ENCODE measurements at places on chromosomes 6 and 20.

- DNase-seq, result no peak
Observed at GRCh38 chr20:14264869-14265268, 72.5 kb downstream of the FLRT3 start.

DNA sequence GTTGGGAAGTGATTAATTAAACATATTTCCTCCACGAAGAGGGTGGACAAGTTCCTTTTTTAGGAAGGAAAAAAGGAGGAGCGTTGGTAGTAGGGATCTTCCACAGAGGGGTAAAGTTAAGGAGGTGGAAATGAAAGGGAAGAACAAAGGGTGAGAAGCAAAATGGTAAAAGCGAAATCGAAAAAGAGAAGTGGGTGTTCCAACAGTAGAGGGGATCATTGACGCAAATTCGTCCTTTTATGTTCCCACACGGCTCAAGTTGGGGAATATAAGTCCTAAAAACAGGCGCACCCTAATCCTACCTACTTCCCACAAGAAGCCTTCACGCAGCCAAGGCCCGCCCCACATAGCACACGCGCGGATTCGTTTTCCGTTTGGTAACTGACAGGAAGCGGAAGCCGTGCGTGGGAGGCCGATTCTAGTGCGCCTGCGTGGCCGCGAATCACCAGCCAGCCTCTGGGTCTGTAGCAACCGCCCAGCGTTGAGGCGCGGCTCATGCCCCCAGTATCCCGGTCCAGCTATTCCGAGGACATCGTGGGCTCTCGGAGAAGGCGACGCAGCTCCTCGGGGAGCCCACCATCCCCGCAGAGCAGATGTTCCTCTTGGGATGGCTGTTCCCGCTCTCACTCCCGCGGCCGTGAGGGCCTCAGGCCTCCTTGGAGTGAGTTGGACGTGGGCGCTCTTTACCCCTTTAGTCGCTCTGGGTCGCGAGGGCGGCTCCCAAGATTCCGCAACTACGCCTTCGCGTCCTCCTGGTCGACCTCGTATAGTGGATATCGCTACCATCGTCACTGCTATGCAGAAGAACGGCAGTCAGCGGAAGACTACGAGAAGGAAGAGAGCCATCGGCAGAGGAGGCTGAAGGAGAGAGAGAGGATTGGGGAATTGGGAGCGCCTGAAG lies at the start of gene NKAPL:
TSS of gene NKAPL (plus strand) at position 421 of the 901 bp plus-strand sequence. CDS start at position 496, 75 bp downstream.
- peak; percentile 69 for DNase-seq

- no peak for DNase-seq
Observed at GRCh38 chr6:168053957-168054471, 25.0 kb downstream of the FRMD1 start.

DNA sequence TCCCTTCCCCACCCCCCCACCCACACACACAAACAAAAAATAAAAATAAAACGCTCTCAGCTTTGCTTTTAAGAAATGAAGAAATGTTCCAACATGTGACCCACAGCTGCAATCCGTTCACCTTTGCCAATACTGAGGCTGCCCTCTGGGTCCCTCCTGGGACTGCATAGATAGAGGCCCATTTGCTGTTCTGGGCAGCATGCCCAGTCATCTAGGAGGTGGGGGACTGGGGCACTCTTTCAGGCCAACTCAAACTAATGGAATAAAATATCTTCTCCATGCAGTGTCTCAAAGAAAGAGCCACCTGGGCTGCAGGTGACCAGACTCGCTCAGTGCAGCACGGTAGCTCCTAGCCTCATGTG lies 79.9 kb downstream of the SLC22A3 start:
- DNase-seq, result no peak

DNA sequence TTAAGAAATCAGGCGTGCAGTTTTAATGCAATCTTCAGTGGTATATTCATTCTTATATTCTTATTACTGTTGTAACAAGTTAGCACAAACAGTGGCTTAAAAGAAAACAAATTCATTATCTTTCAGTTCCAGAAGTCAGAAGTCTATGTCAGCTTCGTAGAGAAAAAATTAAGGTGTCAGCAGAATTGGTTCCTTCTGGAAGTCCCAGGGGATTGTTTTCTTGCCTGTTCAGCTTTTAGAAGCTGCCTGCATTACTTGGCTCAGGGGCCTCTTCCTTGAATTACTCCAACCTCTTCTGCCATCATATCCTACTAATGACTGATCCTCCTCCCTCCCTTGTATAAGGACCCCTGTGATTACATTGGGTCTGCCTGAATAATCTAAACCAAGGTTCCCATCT lies 243.9 kb downstream of the ZNF217 start:
- DNase-seq, result no peak

GRCh38 chr20:60052322-60052721 lies 94.1 kb downstream of the CDH26 start:
- DNase-seq, result no peak

DNA sequence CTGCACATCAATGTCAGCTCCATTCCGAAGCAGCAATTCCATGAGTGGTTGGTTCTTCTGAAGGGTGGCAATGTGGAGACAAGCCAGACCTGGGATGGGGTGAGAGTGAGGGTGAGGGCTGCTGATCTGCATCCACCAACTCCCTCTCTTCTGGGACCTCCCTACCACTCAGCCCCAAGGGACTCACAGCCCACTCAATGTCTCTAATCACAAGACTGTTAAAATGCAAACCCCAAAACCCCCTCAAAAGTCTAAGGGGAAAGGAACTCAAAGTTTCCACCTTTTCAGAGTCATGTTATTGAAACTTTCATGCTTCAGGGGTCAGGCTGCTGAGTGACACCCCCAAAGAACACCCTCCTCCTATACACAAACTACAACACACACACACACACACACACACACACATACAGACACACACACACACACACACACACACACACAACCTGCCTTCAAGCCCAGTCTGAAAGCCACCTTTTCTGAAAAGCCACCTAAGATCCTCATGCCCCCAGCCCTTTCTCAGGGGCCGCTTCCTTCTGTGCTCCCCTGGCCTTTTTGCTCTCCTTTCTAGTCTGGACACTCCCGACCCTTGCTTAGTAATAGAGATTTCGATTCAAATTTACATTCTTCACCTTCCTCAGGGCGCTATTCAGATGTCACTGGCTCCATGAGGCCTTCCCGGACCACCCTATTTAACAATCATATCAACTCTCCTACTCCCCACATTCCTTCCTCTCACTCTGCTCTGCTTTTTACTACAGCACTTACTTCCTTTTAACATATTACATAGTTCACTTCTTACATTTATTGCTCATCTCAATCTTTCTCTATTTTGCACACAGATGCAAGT lies 3.3 kb upstream of the SLC35B2 start:
- DNase-seq, result no peak

- no peak for DNase-seq
Observed at GRCh38 chr6:156902782-156903181, 125.6 kb downstream of the ARID1B start.

GRCh38 chr6:87574237-87574804 lies 15.5 kb downstream of the RARS2 start:
- no peak for DNase-seq

DNA sequence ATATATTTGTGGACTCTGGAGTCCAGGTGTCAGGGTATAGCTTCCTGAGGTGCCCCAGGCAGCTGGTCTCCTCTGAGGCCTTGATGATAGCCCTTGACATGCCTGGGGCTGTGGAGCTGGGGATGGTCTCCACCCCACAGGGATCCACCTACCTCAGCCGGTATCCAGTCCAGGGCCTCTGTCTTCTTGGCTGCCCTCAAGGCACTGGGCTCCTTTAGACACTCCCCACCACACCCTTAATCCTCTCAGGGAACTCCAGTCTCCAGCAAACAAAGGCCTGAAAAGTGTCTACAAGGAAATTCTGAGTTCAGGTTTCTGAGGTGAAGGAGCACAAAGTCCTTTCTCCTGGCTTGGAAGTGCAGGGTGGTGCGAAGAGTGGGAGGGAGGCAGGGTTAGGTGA lies 44.6 kb upstream of the DDR1 start:
- no peak for DNase-seq

DNA sequence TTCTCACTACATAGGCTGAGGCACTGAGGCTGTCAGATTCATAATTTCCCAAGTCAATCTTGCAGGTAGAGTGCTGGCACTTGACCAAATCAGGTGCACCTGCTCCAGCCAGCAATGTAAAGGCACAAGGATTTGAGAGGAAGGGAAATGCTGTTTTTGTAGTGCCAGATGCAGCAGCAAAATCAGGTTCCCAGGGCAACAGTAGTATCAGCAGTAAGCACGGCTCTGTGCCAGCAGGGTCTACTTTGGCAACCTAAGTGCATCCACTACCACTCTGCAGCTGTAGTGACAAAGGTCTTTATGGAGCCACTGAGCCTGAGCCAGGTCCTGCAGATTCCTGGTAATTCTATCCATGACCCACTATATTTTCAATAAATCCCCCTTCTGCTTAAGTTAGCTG lies 329.5 kb downstream of the TPBG start:
- no peak for DNase-seq

GRCh38 chr20:44642203-44643153 lies 9.0 kb downstream of the ADA start:
- DNase-seq, result no peak

DNA sequence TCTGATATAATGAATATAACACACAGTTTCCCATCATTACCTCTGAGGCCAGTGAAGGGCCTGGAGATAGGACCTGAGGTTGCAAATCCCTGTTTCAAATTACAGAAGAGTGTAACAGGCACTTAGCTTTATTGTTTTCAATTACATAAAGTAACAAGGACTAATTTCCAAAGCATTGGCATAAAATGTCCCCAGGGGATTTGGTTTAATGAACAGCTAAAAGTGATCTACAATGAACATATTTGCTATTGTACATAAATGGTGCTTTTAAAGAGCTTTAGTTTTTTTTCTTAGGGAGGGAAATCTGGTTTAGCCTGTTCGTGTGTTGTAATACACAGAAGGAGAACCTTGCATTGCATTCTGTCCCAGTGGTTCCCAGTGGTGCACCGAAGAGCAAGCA lies 54.4 kb downstream of the HMGN3 start:
- DNase-seq, result no peak

DNA sequence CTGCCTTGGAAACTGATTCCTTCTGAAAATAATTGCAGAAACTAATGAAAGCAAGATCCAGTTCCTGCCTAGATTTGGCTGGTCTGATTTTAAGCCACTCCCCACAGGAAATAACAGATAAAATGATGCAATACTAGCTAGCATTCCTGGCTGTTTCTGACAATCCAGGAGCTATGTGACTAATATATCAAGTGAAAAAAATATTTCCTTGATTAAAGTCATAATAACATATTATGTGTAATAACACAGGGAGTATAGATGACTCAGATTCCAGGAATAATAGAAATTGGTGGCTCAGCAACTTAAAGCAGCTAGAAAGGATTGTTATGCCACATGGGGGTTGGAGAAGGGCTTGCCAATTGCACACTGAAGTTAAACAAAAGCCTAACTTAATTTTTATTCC lies 182.7 kb upstream of the SALL4 start:
- DNase-seq, result no peak

DNA sequence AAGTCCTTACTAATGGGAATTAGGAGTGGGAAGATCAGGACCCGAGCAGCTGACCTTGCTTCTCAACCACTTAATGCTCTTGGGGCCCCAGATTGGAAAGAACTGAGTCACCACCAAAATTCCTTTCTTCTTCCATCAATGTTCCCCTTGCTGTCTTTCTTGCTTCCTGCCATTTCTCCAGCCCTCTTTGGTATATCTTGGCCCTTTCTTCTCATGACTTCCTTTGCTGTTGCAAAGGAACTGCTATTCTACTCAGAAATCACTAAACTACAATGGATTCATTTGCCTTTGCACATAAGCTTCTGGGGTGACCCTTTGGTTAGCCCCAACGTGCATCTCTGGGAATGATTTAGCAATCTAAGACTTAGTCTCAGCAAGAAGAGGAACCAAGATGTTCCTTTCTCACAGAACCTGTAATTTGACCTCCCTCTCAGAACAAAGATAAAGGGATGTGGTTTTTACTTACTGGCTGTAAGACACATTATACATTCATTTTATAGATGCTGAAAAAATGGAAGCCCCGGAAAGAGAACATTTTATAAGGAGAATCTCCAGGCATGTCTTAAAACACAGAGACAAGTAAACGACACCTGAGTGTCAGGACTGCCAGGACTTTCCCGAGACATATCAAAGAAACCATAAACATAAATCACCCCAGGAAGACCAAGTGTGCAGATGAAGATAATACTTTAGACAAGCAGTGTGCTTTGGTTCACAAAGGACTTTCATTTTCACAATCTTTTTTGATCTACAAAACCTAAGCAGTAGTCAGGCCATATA lies 99.0 kb upstream of the TNFAIP3 start:
- no peak for DNase-seq

GRCh38 chr6:93567164-93567563 lies 147.8 kb upstream of the EPHA7 start:
- no peak for DNase-seq

- no peak for DNase-seq
Observed at GRCh38 chr6:20348041-20348440, 53.6 kb upstream of the E2F3 start.

DNA sequence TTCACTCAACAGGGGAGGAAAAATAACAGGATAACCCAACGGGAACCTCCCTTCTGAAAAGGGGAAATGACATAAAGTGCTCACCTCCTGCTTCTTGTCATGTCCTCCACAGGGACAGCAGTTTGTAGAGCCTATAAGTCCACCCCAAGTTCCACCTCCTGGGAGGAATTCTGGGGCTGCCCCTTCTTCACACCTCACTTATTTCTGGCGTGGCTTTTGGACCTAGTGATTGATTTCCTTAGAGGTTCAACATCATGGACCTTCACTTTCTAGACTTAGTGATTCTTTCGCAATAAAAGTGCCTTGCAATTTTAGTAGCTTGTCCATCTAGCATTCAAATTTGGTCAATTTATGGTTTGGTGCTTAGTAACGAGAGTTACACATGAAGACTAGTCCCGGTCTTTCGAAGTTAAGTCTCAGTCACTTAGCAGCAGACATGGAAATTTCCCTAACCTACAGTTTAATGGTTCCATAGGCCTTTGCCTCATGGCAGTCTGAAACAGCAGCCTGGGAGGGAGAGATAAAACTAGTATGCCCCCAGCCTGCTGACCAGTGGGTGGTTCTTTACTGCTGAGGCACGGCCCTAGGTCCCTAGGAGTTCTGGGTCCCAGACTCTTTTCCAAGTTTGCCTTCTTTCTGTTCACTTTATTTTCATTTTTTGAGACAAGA lies 59.2 kb upstream of the CDKAL1 start:
- DNase-seq, result no peak

GRCh38 chr6:66189915-66190314 lies 482.9 kb upstream of the EYS start:
- DNase-seq, result no peak

DNA sequence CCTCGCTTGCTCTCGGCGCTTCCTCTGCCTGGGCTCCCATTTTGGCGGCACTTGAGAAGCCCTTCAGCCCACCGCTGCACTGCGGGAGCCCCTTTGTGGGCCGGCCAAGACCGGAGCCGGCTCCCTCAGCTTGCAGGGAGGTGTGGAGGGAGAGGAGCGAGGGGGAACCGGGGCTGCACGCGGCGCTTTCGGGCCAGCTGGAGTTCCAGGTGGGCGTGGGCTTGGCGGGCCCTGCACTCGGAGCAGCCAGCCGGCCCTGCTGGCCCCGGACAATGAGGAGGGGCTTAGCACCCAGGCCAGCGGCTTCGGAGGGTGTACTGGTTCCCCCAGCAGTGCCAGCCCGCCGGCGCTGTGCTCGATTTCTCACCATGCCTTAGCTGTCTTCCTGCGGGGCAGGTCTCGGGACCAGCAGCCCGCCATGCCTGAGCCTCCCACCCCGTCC lies 10.2 kb upstream of the SRPK1 start:
- no peak for DNase-seq

Data from activated CD4-positive, CD25-positive, alpha-beta regulatory T cell treated with anti-CD3 and anti-CD28 coated beads, Interleukin-2, amount 50 U/mL, for 72 hours (primary cell).